ENCODE measurements at places on chromosomes 5 and 9. TPM values are rescaled to one million over a fixed set of nuclear protein-coding genes. Genes with fewer than 3 reads are reported as not detected.

DNA sequence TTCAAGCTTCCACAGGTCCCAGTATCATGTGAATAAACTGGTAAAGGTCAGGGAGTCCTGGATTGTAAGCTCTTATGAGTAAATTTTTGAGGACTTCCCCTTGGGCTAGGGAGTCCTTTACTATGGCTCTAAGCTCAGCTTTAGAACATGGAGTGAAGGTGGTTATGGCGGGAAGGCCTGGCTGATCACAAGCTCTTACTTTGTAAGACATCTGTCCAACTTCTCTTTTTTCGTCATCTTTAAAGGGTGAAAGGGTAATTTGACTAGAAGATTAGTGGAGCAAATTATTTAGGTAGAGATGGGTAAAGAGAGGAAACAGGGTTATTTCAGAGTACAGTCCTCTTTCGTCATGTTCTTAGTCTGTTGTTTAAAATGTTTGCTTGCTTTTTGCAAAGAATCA is 155.4 kb downstream of the AOPEP start:
- DNase-seq: no peak

DNA sequence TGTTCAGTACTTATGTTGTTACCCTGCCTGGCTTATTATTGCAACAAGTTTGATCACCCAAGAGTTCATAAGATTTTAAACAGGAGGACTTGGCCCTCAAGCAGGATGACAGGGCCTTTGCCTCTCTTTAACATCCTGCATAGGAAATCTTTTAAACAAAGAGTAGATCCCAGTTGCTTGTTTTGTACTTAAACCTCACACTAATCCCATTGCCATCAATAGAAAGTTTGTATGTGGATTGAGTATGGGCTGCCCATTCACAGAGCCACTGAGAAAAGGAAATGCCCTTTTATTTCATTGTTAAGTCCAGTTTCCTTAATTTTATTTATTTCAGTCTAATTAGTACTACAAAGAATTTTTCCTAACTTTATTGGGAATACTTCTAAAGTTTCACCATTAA is 52.2 kb upstream of the FGF10 start:
- DNase-seq: no peak

- no peak for DNase-seq
Observed at GRCh38 chr9:136229096-136230065, 16.2 kb downstream of the QSOX2 start.

BSPRY gene
- total RNA-seq: 0.57 TPM

CDC26 gene
- 41.5 TPM for total RNA-seq

DNA sequence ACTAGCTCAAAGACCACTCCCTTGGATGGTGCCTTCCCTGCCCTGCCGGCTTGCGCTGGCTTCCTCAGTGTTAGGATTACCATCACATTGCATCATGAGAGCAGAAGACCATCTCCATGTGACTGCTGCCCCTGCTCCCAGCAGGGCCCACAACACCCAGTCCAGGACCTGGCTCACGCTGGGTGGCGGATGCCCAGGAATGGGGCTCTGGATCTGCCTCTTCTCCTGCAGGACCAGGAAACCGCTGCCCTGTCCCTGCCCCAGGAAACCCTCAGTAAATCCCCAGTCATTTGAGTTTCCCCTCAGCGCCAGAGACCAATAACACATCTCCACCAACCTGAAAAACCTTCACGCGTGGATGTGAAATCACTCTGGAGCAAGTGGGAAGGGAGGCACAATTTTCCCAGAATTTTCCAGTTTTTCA is 3.3 kb upstream of the RNF44 start:
- DNase-seq: no peak

EPB41L4B gene
- 1.5 TPM for total RNA-seq

DNA sequence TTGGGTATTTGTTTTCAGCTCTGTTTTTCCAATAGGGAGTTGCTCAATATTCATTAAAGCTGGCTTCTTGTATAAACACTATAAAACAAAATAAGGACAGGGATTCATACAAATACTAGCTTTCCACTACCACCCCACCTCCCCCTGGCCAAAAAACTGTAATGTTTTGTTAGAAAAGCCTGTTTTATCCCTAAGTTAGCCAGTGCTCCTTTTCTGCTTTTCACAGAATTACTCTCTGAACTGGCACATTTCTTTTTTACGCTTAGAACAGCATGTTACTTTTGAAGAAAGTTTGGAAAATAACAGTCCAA is 147.4 kb upstream of the DMRT1 start:
- DNase-seq: no peak

PCDHGB3 gene
- total RNA-seq: 2.5 TPM

DOK3 gene
- 7.5 TPM for total RNA-seq

Data from esophagus muscularis mucosa (tissue), 4 donors.